ENCODE measurements at places on chromosomes 1 and 21.

- no peak for DNase-seq
Observed at GRCh38 chr1:118136187-118136941, 48.7 kb downstream of the SPAG17 start.

GRCh38 chr1:219792337-219793021, 135.9 kb downstream of the SLC30A10 start:
- DNase-seq, result no peak

GRCh38 chr1:227774051-227774731, 39.0 kb downstream of the SNAP47 start:
- DNase-seq, result no peak

GRCh38 chr1:219379691-219380090, 206.0 kb downstream of the LYPLAL1 start:
- no peak for DNase-seq

DNA sequence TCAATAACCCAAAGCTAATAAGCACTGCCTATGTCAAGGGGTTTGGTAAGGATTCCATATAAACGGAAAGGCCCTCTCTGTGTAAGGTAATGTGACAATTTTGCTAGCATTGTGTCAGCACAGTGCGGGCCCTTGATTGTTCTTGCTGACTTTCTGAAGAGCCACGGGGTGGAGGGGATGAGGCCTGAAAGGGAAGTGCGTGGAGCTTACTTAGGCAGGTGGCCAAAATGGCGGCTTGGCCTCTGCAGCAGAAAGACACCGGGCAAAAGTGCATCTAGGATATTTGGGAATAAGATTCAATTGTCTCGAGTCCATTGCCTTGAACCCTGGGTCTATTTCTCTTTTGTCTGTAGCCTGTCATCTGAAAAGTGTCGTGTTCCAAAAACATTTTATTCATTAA, 114.3 kb downstream of the TGFB2 start:
- peak; percentile 89 for DNase-seq

DNA sequence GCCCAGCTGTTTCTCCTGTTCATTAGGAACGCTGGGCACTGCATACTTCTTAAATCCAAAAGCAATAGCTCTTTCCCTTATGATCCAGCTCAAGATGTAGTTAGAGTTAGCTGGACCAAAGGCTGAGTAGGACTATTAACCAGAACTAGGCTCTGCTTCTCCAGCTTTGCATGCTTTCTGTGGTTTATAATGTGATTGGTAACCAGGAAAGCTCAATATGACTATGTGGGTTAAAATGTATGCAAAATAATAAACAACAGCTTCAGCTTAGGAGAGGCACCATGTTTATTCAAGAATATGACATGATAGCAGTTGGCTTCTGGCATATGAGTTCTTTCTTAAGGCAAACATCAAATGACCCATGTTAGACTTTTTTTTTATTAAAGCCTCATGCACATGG, 73.8 kb downstream of the LYPLAL1 start:
- no peak for DNase-seq

DNA sequence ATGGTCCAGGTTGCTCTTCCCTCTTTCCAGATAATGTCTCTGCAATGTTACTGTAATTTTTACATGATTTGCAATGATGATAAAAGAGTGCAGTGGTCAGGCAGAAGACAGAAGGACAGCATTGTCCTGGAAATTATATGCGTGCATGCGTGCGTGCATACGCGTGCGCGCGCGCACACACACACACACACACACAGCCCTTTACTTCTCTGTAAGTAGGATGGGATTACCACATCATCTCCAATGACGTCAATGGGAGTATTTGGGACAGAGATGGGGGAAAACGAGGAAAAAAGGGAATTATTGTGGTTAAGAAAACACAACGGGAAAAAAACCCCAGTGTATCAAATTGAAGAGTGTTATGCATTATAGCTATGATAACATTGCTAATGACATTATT, 99.7 kb downstream of the SPAG17 start:
- DNase-seq, result no peak

GRCh38 chr1:60448850-60449249, 375.3 kb upstream of the C1orf87 start:
- no peak for DNase-seq

- DNase-seq, result no peak
Observed at GRCh38 chr21:27519361-27519760, 552.5 kb upstream of the ADAMTS5 start.

DNA sequence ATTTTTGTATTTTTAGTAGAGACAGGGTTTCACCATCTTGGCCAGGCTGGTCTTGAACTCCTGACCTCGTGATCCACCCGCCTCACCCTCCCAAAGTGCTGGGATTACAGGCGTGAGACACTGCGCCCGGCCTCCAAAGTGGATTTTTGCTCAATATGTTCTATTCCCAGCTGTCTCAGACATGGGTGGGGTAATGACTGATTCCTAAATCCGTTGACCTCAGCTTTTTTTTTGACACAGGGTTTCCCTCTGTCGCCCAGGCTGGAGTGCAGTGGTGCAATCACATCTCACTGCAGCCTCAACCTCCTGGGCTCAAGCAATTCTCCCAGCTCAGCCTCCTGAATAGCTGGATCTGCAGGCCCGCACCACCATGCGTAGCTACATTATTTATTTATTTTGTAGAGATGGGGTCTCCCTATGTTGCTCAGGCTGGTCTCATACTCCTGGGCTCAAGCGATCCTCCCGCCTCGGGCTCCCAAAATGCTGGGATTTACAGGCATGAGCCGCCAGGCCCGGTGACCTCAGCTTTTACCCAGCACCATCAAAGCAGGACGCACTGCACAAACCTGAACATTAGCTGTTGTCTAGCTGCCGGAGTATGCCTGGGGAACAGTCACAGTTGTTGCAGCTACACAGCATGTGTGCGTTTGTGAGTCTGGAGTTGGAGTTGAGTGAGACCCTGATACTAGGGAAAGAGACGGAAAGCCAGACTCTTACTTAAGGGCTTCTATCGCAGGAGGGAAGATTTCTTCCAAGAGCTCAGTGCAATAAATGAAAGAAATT, 43.7 kb upstream of the PSEN2 start:
- DNase-seq, result no peak

Measured in RPMI8226 (cell line).